Glutamatergic neuron (in vitro differentiated cells): ENCODE measurements at places on chromosomes 4 and X. TPM values are rescaled to one million over a fixed set of nuclear protein-coding genes. Genes with fewer than 3 reads are reported as not detected.
A peak's percentile ranks its signal among the peaks of the same experiment; 100 is the strongest.

GRCh38 chrX:25131055-25131454 lies 115.3 kb upstream of the ARX start:
- no peak for DNase-seq

GRCh38 chrX:142688256-142688655 lies 337.5 kb upstream of the SPANXN4 start:
- DNase-seq: no peak

DNA sequence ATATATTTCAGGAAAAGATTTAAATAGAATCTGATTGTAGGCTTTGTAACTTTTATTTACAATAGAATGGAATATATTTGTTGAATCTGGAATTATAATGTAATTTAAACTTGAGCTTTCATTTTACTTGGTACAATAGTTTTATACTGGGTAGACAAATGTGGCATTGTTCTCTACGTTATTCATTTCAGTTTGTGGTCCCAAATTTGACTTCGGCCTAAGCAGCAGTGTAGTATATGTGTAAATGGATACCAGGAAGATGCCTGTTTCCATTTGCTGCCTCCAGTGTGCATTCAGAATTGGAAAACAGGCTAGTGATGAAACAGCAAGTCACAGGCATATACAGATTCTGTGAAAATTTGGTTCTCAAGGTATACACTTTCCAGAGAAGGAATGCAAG lies 77.8 kb downstream of the CLDN22 start:
- DNase-seq: no peak

DNA sequence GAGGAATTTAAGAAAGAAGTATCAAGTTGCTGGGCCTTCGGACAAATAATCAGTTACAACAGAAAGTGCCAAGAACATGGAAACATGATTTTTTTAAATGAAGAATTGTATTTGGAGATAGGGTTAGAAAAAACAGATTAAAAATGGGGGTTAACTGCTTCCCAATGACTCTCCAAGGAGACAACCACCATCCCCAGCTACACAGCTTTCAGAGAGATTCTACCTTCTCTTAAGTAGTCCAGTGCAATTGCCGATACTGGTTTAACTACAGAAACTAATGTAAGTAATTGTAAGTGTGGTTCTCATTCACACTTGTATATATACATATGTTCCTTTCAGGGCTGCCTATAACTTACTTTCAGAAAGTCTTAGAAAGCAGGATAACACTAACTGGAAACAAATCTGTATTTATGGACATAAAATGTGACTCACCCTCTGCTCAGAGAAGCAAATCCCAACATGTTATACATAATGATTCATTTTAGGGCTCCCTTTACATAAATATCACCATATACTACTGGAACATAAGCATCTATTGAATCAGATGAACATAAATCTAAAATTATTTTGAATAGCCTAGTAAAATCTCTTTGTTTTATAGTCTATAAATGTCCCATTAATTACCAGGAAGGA lies 248.9 kb upstream of the UGT8 start:
- DNase-seq: no peak

GRCh38 chr4:184732126-184732525 lies 1.8 kb downstream of the CENPU start:
- DNase-seq: no peak

- DNase-seq: no peak
Measured at GRCh38 chrX:47380268-47380667, 9.9 kb downstream of the ZNF157 start.

GRCh38 chr4:184442314-184442635 lies 32.1 kb downstream of the IRF2 start:
- no peak for DNase-seq

DNA sequence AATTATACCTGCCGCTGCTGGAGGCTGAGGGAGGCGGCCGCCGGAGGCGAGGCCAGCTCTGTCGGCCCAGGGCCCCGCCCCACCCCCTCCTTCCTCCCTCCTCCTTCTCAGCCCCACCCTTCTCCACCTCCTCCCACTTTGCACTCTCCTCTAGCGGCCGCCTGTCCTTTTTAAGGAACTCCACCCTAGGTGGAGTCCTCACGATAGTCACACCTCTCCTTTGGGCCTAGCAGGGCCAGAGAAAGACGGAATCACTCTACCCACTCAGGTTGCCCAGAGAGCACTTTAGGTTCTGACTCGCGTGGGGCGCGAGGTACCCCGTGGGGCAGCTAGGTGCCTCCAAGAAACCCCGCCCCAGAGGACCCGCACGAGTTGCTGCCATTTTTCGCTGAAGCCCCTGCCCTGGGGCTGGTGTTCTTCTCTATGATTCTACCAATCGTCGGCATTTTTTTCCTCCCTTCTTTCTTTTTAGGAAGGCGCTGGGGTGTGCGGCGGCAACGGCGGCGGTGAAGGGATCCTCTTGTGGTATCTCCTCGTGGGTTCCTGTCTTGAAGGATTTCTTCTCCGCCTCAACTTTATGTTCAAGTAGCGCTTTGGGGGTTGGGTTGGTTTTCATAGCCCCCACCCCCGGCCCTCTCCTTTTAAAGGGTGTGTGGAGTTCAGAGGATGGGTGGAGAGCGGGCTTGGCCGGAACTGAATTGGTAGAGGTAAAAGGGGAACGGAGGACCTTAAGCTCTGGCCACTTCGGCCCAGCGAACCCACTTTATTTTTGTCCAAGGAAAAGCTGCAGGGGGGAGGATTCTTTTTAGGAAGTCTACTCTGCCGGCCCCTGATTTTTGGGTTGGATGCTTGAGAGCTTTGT lies at the start of gene KLF8:
TSS of gene KLF8 (plus strand) at position 136 of the 862 bp plus-strand sequence. CDS start 979 bp downstream, outside the sequence.
- peak; percentile 29 for DNase-seq

DNA sequence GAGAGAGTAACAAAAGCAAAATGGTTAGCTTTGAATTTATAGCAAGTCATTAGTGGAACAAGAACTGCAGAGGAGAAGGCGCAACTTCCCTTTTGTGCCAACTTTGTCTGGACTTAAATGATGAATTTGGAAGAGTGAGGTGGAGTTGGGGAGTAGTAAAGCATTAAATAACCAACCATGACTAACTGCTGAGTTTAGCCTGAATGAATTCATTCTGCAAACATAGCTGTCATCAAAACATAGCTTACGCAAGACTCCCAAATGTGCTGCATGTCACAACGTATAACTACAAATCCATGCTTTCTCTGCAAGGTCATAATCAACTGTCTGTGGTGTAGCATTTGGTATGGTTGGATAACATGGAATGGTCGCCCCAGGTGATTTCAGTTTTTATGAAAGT lies 75.9 kb upstream of the RPL34 start:
- DNase-seq: no peak

DNA sequence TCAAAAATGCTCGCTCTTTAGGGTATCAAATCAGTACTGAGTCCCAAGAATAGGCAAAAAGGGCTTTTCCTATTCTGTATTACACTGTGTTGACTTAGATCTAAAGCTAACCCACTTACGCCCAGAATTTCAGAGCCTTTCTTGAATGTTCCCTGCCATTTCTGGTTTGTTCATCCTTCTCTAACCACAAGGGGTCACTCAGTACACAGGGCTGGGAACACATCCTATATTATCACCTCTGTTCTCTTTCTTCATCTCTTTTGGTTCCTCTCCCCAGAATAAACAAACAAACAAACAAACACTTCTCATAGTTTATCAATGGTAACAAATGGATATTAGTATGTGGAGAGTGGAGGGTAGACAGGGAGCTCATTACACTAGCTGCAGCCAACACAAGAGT lies 25.5 kb upstream of the MORC4 start:
- DNase-seq: no peak

DNA sequence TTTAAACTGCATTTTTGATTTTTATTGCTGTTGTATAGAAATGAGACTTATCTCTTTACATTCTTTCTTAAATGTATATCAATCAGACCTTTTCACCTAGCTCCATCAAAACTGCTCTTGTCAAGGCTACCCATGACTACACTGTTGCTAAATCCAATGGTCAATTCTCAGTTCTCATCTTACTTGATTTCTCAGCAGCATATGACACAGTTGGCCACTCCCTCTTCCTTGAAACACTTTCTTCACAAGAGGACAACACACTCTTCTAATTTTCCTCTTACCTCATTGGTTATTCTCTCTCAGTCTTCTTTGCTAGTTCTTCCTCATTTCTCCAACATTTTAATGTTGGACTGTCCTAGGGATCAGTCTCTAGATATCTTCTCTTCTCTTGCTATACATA lies 94.1 kb upstream of the CITED1 start:
- DNase-seq: no peak

DNA sequence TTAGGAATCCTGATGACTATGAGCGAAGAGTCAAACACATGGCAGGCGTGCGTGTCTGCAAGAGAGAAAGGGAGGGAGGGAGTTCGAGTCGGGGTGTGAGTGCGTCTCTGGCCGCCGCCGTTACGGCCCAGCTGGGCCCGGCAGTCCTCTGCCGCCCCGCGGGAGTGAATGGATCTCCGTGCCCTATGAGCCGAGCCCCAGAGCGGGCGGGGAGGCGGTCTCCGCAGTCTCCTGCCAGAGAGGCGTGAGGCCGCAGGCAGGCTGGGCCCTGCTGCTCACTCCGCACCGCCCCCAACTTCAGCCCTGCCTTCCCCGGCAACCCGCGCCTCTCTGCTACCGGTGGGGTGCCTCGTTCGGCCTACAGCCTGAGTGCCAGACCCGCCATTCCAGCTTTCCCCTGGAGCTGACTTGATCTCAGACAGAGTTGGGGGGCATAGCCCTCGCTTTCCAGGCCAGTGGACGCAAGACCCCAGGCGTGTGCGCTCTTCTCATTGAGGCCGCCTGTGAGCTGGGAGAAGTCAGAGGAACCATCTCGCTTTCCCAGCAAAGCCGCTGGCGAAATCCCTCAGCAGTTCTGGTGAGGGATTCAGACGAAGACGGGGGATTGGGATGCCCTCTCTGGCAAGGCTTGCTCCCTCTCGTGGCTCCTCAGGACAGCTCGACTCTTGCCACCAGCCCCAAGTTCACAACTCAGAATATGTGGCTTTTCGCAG lies 1.4 kb downstream of the SLC16A2 start:
- peak; percentile 71 for DNase-seq

GRCh38 chr4:81796790-81797528 lies 325.3 kb upstream of the RASGEF1B start:
- DNase-seq: no peak

DNA sequence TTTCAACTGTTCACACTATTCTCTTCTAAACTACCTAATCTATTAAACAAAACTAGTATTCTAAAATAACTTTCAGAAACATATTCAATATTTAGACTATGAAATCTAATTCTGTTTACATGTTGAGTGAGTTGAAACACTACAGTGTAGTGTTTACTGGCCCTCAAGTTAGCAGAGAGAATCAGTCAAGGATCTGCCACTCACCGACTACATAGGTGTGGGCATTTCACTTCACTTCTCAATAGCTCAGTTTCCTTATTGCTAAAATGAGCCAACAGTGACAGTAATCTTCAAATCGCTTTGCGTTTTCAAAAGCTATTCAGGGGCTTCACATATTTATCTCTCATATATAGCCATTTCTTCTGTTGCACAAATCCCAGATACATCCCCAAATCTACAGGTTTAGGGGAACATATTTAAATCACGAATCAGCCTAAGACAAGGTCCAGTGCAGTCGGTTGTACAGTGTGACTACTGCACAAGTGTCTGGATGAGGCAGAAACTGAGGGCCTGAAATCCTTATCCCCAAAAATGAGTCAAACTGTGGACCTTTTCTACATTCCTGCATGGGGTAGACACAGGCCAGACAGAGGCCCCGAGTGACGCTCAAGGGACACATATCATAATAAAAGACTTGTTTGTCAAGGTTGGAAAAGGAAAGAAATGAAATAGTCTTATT lies 129.8 kb downstream of the PPP3CA start:
- no peak for DNase-seq

- DNase-seq: peak; percentile 12
Measured at GRCh38 chr4:2799224-2799911, 6.5 kb downstream of the SH3BP2 start.

GRCh38 chr4:157779081-157779480 lies 393.7 kb downstream of the GASK1B start:
- no peak for DNase-seq

DNA sequence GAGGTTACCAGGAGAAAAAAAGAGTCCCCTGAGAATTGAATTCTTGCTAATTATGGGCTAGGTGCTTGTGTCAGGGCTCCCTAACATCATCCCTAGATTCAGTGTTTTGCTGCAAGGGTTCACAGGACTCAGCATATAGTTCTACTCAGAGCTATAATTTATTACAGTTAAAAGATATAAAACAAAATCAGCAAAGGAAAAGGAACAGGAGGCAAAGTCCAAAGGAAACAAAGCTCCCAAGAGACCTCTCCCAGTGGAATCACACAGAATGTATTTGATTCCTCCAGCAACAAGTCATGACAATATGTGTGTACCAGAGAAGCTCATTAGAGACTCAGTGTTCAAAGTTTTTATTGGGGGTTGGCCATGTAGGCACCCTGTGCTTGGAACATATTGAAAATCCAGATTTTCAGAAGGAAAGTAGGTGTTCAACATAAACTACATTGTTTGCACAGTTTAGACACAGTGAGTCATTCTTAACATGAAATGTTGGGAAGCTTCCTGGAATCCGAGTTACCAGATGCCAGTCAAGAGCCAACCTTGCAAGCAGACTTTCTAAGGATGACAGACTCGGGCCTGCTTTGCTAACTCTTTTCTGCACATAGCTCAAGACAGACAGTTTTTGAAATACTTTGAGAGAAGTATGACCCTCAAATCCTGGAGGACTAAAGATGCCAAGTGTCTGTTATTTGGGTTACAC lies 311.3 kb upstream of the EMCN start:
- no peak for DNase-seq

DNA sequence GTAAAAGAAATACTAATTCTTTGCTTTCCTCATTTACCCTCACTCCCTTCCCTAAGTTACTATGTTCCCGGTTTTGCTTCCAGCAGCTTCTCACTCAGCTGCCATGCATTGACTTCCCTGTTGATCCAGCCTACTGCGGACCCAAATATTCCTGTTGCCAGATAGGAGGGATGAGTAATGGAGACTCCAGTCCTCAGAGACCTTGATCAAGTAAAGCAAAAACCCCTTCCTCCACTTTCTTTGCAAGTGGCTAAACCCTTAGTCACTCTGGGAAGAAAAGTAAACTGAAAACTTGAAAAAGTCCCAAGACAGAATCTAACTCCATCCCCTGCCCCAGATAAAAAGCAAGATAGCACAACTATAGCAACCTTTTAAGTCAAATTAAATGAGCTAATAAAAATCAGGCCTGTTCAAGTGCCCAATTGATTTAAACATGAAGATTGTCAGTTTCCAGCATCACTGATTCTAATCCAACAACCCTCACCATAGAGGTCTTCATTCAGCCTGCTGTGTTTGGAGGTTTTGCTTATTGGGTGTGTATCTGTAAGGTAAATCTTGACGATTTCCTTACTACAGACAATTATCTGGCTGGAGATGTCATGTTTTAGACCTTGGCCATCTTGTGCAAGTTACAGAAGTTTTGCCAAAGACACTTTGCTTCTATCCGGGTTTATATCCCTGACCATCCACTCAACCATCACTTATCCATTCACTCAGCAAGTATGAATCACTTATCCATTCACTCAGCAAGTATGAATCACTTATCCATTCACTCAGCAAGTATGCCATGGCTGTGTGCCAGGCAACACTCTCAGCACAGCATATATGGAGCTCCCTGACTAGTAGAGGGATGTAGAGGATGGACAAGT lies 17.6 kb downstream of the FGFBP1 start:
- no peak for DNase-seq

GRCh38 chr4:160319221-160319867 lies 1216.5 kb downstream of the RAPGEF2 start:
- no peak for DNase-seq

GRCh38 chrX:39772057-39772832 lies 325.5 kb downstream of the BCOR start:
- DNase-seq: no peak

SYP gene
- 291 TPM for total RNA-seq

ATXN3L gene
- total RNA-seq: not detected

ADGRA3 gene
- total RNA-seq: 76.2 TPM

REELD1 gene
- not detected for total RNA-seq

ATP8A1 gene
- total RNA-seq: 278 TPM
